Stimulated activated CD8-positive, alpha-beta memory T cell treated with anti-CD3 and anti-CD28 coated beads, Interleukin-12 subunit alpha, Interleukin-12 subunit beta, amount 100 ng/mL, for 1 hour (primary cell): ENCODE measurements at places on chromosomes 7 and 10.

- no peak for DNase-seq
Observed at GRCh38 chr7:7769710-7770627, 51.6 kb upstream of the RPA3 start.

GRCh38 chr7:2432910-2433712 is 29.7 kb downstream of the CHST12 start:
- no peak for DNase-seq

DNA sequence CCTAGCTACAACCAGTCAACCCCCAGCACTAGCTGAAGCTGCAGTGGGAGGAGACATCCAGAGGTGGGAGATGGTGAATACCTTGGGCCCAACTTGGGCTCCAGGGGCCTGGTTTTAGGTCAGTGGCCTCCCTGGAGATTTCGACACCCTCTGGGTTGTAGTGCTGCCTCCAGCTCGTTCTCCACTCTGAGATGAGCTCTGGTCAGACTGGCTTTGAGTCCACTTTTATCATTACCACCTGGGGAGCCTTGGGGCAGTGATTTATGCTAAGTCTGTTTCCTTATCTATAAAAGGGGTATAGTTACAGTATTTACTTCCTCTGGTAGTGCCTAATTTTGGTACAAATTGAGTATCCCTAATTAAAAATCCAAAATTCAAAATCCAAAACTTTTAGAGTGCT is 22.8 kb downstream of the PPIA start:
- no peak for DNase-seq

- DNase-seq = no peak
Observed at GRCh38 chr7:92266415-92267241, 20.9 kb downstream of the ANKIB1 start.
